Nucleus accumbens (tissue), 56 donors: ENCODE measurements at places on chromosomes 6 and 20.

DNA sequence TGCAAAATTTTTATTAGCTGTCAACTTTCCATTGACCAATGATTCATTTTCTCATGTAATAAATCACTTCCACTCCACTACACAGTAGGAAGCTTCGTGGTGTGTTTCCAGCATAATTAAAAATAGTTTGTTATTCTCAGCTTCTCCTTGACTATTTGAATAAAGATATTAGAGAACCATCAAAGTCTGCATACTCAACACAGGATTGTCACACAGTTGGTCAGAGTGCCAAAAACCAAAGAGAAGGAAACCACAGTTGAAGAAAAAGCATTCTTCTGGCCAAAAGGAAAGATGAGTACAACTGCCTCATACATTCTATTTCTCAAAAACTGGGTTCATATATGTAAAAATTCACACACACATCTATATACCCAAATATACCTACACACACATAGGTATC lies 455.1 kb upstream of the HSF2 start:
- DNase-seq: no peak

GRCh38 chr6:90720404-90720803 lies 133.5 kb upstream of the MAP3K7 start:
- DNase-seq: no peak

DNA sequence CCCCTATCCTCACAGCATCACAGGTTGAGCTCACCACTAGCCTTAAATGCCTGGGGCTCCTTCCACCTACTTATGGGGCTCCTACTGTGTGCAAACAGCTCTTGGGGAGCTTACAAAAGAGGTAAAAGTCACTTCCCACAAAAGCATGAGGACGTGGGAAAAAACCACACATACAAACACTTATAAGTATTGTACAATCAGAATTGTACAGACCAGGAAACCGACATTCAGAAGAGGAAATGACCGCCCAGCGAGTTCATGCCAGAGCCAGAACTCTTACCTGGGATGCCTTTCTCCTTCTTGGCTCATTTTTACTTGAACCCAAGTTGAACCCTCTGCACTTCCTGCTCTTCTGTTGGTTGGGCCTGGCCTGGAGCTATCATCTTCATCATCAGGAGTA lies 6.3 kb upstream of the PPP1R16B start:
- DNase-seq: no peak

DNA sequence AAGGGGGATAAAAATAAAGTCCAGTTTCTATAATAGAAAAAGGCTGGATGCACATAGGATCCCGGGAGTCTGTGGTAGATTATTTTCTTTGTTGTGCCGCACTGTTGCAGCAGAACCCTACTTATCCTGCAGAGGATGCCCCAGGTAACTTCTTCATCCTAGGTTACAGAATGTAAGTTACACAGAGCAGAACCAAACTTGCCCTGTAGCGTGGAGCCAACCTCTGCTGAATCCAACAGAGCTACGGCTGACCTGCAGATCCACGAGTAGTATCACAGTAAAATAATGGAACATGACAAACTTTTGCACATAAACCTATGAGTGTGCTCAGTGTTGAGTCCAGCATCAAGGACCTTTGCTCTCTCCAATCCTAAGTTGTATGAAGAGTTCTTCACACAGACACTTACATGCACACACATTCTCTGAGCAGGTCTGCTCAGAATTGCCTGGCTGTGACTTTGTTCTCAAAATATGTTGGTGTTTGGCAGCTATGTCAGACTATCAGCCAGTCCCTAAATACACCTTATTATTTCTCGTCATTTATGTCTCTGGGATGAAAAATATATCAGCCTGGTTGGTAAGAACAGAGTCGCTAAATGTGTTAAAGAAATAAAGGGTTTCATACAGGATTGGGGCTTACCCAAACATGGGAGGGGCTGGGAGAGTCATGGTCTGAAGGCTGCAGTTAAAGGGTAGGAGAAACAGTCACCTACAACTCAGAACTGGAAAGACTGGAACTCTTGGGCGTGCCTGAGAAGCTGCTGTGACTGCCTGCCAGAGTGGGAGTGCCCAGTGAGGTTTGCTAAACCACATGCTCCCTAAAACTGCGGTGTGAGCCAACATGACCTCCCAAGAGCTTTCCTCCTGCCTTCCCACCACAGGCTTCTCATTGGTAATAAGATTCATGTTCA lies 165.1 kb upstream of the SLC24A3 start:
- no peak for DNase-seq

DNA sequence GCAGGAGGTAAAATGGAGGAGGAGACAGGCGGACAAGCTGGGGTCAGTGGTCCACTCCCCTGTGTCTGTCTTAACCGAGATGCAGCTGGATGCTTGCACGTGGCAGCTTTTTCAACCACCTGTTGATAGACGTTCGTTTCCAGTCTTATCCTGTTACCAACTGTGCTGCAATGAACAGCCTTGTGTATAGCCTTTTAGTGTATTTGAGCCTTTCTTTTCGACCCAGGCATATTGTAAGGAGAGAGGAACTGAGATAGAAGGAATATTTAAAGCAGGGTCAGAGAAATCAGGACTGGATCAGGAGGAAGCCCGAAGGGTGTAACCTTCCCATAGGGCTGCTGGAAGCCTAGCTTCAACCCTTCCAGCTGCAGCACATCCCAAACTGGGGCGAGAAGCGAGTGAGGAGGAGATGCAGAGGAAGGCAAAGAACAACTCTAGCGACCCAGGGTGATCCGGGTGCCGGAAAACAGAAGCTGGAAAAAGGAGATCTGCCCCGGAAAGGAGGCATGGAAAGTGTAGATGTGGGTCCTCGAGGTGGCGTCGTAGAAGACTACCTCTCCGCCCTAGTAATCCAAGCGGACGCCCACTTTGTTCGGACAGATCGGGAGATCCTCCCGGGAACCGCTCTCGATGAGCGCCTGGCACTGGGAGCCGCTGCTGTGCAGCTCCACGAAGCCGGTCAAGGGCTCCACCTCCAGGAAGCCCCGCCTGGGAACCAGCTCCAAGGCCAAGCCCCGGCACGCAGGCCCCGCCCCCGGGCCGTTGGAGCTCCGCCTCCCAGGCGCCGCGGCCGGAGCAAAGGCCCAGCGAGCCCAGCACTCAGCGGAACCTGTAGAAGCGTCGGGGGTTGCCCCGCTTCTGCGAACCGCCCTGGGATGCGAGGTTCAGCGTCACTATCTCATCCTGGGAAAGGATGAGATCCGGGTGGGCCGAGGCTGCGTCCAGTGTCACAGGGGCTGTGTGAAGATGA lies 11.2 kb downstream of the TRIM31 start:
- DNase-seq: peak; percentile 46

DNA sequence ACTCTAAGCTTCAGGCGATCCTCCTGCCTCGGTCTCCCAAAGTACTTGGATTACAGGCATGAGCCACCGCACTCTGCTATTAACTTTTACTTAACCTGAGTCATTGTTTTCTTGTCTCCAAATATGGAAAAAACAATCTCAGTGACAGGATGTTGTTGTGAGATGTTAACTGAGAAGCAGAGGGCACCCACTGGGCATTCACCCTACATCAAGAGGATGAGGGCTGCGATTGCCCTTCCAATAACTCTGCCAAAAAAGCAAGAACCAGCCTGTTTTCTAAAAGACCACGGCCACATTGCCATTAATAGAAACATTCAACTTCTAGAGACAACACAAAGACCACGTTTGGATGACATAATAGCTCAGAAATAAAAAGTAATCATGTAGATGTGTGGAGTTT lies 107.6 kb upstream of the SGK1 start:
- no peak for DNase-seq

- DNase-seq: no peak
Observed at GRCh38 chr6:155830531-155830930, 374.9 kb upstream of the NOX3 start.

GRCh38 chr6:129508477-129509145 lies 201.4 kb downstream of the ARHGAP18 start:
- no peak for DNase-seq

DNA sequence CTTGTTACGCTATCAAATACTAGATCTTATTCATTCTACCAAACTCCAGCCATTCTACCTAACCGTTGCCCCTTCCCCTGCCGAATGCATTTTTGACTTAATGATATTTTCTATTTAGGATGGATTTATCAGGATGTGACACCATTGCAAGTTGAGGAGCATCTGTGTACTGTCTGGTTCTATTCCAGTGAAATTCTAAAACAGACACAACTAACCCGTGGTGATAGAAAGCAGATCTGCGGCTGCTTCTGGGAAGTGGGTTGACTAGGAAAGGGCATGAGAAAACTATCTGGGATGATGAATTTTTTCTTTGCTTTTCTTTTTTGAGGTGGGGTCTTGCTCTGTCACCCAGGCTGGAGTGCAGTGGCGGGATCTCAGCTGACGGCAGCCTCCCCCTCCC lies 20.7 kb upstream of the SRC start:
- DNase-seq: no peak

GRCh38 chr6:28134015-28134414 lies 7.7 kb upstream of the ZKSCAN8 start:
- no peak for DNase-seq

DNA sequence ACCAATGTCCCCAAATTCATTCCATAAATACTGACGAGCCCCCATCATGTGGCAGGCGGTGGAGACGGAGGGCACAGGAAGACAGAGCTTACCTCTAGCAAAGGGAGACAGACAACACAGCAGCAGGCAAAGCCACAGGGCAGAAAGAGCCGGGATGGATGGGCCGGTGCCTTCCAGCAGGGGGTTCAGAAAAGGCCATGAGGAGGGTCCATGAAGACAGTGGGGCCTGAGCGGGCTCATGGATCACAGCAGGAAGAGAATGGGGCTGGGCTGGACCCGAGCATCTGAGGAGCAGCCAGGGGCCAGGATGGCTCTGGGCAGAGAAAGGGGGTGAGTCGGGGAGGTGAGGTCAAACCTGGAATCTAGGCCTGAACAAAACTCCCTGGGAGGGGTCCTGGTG lies 42.0 kb downstream of the PREX1 start:
- DNase-seq: no peak

- DNase-seq: no peak
Observed at GRCh38 chr6:98927534-98927933, 20.2 kb downstream of the FBXL4 start.

DNA sequence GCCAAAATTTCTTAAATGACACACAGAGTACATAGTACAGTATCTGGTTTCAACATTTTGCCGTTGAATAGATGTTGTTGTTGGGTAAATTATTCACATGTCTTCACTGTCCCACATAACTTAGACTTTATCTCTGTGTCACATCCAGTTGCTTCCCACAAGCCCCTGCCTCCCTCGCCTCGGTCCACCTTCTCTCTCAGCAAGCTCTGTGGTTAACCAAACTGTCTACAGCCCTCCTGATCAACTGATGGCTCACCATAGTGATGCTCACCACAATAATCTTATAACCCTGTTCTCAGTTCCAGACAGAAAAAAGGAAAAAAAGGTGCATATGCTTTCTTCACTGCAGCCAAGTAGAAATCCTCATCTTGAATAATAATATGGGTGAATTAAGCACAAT lies 23.0 kb downstream of the IL17F start:
- DNase-seq: no peak

GRCh38 chr6:43770372-43771209 lies 580 bp downstream of the VEGFA start:
- DNase-seq: peak; percentile 28

- DNase-seq: no peak
Observed at GRCh38 chr20:38222923-38223742, 37.4 kb downstream of the KIAA1755 start.

- no peak for DNase-seq
Observed at GRCh38 chr20:63037669-63038268, 31.0 kb upstream of the BHLHE23 start.

DNA sequence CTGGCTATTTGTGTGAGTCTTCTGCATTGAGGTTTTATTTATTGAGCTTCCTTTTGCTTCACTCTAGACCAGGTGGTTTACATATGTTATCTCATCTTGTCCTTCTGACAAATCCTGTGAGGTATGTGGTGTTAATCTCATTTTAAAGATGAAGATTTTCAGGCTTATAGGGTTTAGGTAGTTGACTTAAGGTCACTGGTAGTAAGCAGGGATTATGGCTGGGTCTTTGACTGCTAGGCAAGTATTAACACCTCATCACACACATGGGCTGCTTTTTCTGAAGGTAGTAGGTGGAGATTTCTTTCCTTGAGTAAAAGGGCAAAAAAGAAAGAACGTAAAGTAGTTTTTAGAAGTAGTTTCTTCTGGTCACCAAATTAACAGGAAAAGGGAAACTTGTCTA lies 72.6 kb downstream of the CDKAL1 start:
- no peak for DNase-seq

- no peak for DNase-seq
Observed at GRCh38 chr20:50133041-50133440, 20.1 kb upstream of the UBE2V1 start.

DNA sequence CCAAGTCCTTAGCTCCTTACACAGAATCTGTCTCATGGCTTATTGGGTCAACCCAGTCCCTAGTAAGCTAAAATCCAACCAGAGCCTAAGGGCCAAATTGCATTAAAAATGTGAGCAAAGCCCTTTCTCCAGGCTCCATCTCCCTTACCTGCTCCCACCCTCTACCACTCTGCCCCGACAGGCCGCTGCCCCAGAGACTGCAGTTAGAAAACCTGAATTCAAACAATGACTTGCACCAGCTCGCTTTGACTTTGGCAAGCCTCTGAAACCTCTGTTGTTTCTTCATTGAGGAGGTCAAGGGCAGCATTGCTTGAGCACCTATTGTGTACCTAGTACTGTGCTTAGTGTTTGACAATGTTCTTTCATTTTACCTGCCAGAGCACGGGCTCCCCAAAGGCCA lies 188.1 kb upstream of the PMEPA1 start:
- no peak for DNase-seq

DNA sequence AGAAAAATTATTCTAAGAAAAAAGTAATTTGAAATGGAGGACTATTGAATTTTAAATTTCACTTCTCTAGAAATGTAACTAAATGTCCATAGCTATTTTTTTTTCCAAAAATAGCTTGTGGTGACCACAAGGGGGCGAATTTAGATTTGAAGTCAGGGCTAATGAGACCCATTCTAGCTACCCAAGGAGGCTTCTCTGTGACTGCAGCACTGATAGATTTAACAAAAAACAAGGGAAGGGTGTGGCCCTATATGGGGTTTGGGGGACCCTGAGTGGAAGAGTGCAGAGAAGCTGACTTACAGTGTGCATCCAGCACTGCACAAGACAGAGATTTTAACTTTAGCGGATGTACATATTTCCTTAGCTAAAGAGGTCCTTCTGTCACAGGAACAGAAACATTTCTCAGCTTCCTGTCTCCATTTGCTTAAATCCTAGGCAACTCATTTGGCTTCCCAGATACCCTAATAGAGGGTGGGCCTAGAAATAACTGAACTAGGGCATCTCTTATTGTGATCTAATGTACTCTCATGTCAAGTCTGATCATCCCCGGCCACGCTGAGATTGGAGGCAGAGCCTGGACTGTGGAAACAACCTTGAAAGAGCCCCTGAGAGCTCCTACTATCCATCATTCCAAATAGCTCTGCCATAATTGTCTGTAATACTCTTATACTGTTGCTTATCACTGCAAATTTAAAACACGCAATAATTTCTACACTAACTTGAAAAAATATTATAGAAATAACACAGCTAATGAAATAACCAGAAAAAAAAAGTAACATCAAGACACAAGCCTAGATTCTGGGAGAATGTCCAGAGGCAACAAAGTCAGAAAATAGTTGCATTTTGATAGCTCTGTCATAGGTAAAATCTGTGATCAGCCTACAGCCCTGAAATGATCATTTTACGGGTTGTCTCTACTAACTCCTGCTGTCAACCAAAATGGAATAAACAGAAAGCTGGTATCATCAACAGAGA lies 93.6 kb downstream of the SNAP91 start:
- no peak for DNase-seq
